ENCODE measurements at places on chromosomes 2 and 18.

DNA sequence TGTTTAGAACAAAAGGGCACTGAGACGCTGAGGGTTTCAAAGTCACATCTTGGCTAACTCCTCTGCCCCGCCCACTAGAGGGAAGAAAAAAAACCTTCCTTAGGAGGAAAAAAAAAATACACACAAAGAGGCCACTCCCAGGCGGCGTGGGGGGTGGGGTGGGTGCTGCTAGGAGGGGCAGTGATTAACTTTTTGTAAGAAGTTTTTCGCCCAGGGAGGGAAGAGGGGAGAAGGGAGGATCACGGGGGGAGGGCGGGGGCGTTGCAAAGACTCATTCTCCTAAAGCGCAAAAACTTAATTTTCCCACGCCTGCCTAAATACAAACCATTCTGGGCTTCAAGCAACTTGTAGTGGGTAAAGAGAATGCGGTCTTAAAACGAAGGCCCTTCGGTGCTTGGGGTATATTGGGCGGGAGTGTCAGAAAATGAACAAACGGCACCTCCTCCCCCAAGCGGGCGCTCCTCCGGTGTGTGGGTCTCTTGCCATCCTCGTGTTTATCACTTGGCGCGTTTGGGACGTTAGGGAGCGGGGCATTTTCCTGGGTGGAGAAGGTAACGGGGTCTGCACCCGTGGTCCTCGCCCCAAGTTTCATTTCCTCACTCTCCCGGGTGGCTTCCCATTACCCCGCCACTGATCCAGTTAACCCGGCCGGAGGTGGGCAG is 1.7 kb downstream of the CXCR4 start:
- DNase-seq, result peak; percentile 43

DNA sequence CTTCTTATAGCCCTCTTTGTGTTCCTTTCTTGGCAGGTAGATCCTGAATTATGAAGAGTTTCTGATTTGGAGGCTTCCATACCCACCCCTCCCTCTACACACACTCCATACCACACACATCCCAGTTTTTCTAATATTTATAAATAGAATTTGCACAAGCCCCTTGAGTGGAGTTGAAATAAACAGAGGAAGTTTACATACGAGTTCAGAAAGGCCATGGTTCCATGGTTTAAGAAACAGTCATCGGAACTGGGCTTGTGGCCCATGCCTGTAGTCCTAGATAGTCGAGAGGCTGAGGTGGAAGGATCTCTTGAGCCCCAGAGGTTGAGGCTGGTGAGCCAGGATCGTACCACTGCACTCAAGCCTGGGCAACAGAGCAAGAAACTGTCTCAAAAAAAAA is 62.7 kb upstream of the TANC1 start:
- DNase-seq, result no peak

- DNase-seq, result no peak
Measured at GRCh38 chr18:79239631-79240030, 156.1 kb upstream of the NFATC1 start.

- DNase-seq, result no peak
Measured at GRCh38 chr18:5318061-5318700, 22.7 kb upstream of the ZBTB14 start.

- no peak for DNase-seq
Measured at GRCh38 chr2:71560638-71561011, 107.3 kb downstream of the DYSF start.
